ENCODE measurements at places on chromosomes 12 and 14. TPM values are rescaled to one million over a fixed set of nuclear protein-coding genes. Genes with fewer than 3 reads are reported as not detected.

KCNK10 gene
- total RNA-seq: not detected

SLC17A8 gene
- not detected for total RNA-seq

PARP11 gene
- total RNA-seq: 6.3 TPM

SLC25A21 gene
- total RNA-seq: 0.73 TPM

NOVA1 gene
- 7.9 TPM for total RNA-seq

CLSTN3 gene
- total RNA-seq: 19.4 TPM

SIRT4 gene
- 1.9 TPM for total RNA-seq

RPGRIP1 gene
- total RNA-seq: not detected

KRT74 gene
- not detected for total RNA-seq

GUCY2C gene
- not detected for total RNA-seq

SMIM41 gene
- 4.5 TPM for total RNA-seq

SLC22A17 gene
- 28.0 TPM for total RNA-seq
